ENCODE measurements at places on chromosomes 3 and 15. TPM values are rescaled to one million over a fixed set of nuclear protein-coding genes. Genes with fewer than 3 reads are reported as not detected.
A peak's percentile ranks its signal among the peaks of the same experiment; 100 is the strongest.

DNA sequence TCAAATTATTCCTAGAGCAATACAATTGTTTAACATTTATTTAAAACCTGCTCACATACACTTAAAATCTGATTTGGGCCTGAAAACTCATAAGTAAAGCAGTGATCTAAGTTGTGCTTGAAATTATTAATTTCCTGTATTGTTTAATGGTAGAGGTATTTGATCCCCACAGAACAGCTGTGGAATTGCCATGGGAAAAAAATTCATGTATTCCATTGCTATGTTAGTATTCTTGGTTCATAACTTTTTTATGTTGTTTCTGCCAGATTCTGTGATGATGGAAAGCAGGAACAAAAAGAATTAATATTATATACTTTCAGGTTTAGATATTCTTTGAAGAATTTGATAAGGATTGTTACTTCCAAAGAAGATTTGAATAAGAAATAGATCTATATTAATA lies 831.5 kb upstream of the NR2F2 start:
- DNase-seq = no peak
- H3K27ac ChIP-seq = no peak overlapping the region
- no peaks in the 10 kb centered on the region for H3K4me1 ChIP-seq
- no peaks in the 10 kb centered on the region for H3K27me3 ChIP-seq

GRCh38 chr3:122893282-122893681 lies 98.4 kb downstream of the SLC49A4 start:
- H3K4me3 ChIP-seq = no peak overlapping the region
- H3K4me1 ChIP-seq = no peaks in the 10 kb centered on the region
- no peak for DNase-seq
- H3K27ac ChIP-seq = no peak overlapping the region
- no peaks in the 10 kb centered on the region for H3K36me3 ChIP-seq
- no peaks in the 10 kb centered on the region for H3K27me3 ChIP-seq

DNA sequence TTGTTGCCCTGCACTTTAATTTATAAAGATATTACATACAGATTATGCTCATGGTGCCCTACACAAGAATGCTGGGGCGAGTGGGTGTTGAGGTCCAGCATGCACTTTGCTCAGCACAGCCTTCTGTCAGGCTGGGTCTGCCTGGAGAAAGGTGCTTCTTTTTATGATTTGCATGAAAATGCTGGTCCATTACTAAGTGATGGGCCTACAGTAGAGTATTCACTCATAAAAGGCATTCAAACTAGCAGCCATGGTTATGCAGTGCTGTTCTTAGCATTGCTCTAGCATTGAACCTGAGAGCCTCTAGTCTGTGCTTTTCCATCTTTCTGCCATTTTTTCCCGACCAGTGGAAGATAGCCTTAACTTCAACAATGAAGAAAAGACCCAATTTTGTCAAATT lies 12.3 kb downstream of the LNP1 start:
- no peaks in the 10 kb centered on the region for H3K27me3 ChIP-seq
- H3K4me3 ChIP-seq = no peak overlapping the region
- H3K4me1 ChIP-seq = no peaks in the 10 kb centered on the region
- DNase-seq = no peak
- H3K36me3 ChIP-seq = no peaks in the 10 kb centered on the region

DNA sequence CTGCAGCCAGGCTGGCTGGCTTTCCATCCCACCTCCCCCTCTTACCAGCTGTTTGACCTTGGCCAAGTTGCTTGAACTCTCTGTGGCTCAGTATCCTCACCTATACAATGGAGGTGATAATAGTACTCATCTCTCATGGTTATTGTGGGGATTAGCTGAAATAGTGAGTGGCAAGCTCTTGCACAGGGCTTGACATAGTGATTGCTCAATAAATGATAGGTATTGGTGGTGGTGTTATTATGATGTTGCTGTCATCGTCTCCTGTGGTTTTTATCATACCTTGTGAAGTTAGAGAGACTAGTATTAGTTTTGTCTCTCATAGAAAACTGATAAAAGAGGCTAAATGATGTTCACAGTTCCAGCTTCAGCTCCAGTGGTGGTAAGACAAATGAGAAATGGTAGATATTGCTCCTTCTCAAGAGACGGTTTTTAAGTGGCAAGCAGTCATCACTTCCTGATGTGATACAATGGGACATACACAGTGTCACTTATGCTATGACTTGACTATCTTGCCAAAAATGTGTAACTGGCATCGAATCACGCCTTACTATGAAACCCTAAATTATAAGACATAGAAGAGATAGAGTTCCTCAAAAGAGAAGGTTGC lies 12.1 kb upstream of the UBE2E1 start:
- no peak overlapping the region for H3K27ac ChIP-seq
- DNase-seq = no peak
- no peak overlapping the region for H3K4me3 ChIP-seq

GRCh38 chr15:85440451-85440850 lies 60.0 kb downstream of the AKAP13 start:
- H3K4me1 ChIP-seq = peaks cover 3% of the 10 kb centered on the region
- no peak for DNase-seq
- H3K36me3 ChIP-seq = no peaks in the 10 kb centered on the region
- no peak overlapping the region for H3K4me3 ChIP-seq

DNA sequence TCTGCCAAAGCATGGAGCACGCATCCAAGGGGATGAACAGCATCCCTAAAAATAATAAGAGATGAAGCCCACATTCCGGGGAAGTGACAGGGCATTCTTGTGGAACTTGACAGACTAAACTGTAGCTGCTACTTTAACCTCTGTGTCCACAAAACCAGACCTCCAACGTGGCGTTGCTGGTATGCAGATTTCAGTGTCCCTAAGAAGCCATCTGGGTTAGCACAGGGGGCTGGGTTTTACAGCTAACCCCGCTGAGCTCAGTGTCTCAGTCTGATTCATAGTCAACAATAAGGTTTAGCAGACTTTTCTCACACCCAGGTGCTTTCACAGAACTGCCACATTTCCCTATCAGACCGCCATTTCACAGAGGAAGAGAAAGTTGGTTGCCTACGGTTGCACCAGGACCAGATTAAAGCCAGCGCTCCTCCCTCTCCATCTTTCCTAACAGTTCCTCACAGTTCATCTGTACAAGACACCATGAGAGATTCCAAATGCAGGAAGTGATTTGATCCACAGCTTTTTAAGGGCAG lies 61.6 kb upstream of the CTDSPL start:
- peaks cover 3% of the 10 kb centered on the region for H3K4me1 ChIP-seq
- H3K27me3 ChIP-seq = no peaks in the 10 kb centered on the region
- no peak overlapping the region for H3K4me3 ChIP-seq
- no peak overlapping the region for H3K27ac ChIP-seq
- DNase-seq = no peak
- H3K36me3 ChIP-seq = no peaks in the 10 kb centered on the region

GRCh38 chr15:43854801-43855200 lies 28.0 kb downstream of the WDR76 start:
- H3K27ac ChIP-seq = no peak overlapping the region
- H3K36me3 ChIP-seq = no peaks in the 10 kb centered on the region
- DNase-seq = no peak
- H3K4me1 ChIP-seq = no peaks in the 10 kb centered on the region
- H3K4me3 ChIP-seq = no peak overlapping the region

DNA sequence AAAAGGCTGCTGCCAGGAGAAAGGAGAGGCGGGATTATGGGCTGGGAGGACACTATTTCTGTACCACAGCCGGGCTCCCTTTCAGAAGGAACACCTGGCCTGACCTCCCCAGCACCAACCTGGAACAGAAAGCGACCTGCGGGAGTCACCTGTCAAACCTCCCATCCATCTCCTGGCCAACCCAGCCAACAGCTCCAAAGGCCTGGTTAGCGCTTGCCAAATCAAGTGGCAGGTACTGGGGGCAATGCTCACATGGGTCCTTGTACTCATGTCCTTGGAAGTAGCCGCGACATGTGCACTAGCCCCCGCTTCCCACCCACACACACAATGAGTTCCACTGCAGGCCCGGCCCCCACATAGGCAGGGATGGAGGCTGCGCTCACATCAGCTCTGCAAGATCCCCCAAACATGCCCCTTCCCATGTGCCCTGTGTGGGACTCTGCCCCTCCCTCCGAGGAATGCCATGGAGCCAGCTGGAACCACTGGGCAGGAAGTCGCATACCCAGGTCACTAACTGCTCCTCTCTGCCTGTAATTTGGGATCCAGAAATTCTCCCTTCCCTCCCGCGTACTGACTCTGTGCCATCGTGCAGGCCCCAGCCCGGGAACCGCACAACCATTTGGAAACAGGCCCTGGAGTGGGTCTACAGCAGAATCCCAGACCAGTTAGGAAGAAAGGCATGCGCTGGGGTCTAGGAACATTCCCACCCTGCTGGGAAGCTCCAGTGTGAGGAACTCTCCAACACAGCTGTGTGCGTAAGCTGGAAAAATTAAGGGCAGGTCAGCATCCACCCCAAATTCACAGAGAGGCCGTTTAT lies 98.9 kb downstream of the LRIG1 start:
- H3K27ac ChIP-seq = peak overlapping the region; percentile 13
- H3K36me3 ChIP-seq = no peaks in the 10 kb centered on the region
- H3K27me3 ChIP-seq = no peaks in the 10 kb centered on the region
- no peak overlapping the region for H3K4me3 ChIP-seq
- no peak for DNase-seq
- peaks cover 23% of the 10 kb centered on the region for H3K4me1 ChIP-seq

DNA sequence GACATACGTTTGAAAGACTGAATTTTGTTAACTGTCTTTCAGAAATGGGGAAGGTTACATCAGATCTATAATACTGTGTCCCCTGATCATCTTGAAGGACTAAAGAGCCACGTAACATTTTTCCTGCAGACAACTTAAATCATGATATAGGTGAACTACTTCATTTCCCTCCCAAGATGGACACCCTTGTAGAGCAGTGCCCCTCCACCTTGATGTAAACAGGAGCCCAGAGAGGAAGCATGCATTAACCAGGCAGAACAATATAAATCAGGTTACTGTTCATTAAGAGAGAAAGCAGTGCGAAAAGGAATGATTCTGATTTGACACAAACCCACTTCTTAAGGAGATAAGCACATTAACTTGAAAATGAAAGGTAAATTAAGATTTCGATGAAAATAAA lies 36.1 kb downstream of the USP3 start:
- no peak overlapping the region for H3K27ac ChIP-seq
- H3K27me3 ChIP-seq = no peaks in the 10 kb centered on the region
- H3K4me1 ChIP-seq = no peaks in the 10 kb centered on the region
- DNase-seq = no peak
- no peaks in the 10 kb centered on the region for H3K36me3 ChIP-seq
- no peak overlapping the region for H3K4me3 ChIP-seq

DNA sequence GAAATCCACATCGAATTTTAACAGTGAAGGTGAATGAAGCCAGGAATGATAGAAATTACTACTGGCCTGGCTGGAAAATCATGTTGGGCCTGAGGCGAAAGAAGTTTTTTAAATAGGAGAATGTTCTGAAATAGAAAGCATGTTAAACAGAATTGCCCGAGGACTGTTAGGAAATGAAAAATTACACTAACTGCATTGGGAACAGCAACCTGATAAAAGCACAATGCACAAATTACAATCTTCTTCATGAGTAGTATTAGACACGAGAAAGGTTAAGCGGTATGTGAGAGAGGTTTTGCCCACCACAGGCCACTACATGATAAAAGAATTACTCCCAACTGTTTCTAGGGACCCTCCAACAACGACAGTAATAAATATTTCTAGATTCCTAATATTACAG lies 18.9 kb downstream of the GBE1 start:
- H3K4me1 ChIP-seq = no peaks in the 10 kb centered on the region
- no peaks in the 10 kb centered on the region for H3K27me3 ChIP-seq
- no peak overlapping the region for H3K27ac ChIP-seq

- no peak for DNase-seq
- no peak overlapping the region for H3K27ac ChIP-seq
- no peaks in the 10 kb centered on the region for H3K27me3 ChIP-seq
- H3K4me3 ChIP-seq = no peak overlapping the region
Measured at GRCh38 chr3:182533394-182533793, 259.9 kb upstream of the ATP11B start.

- H3K36me3 ChIP-seq = no peaks in the 10 kb centered on the region
- no peaks in the 10 kb centered on the region for H3K4me1 ChIP-seq
- H3K27ac ChIP-seq = no peak overlapping the region
- no peak overlapping the region for H3K4me3 ChIP-seq
- DNase-seq = no peak
Measured at GRCh38 chr3:149131589-149131988, 2.2 kb downstream of the HPS3 start.

- H3K36me3 ChIP-seq = no peaks in the 10 kb centered on the region
- H3K27ac ChIP-seq = no peak overlapping the region
- no peaks in the 10 kb centered on the region for H3K4me1 ChIP-seq
- H3K4me3 ChIP-seq = no peak overlapping the region
- no peaks in the 10 kb centered on the region for H3K27me3 ChIP-seq
Measured at GRCh38 chr3:50385754-50386153, 26.4 kb upstream of the TMEM115 start.

GRCh38 chr3:155843569-155843968 lies 10.7 kb downstream of the SLC33A1 start:
- DNase-seq = no peak
- no peak overlapping the region for H3K27ac ChIP-seq
- H3K4me1 ChIP-seq = no peaks in the 10 kb centered on the region
- no peak overlapping the region for H3K4me3 ChIP-seq

DNA sequence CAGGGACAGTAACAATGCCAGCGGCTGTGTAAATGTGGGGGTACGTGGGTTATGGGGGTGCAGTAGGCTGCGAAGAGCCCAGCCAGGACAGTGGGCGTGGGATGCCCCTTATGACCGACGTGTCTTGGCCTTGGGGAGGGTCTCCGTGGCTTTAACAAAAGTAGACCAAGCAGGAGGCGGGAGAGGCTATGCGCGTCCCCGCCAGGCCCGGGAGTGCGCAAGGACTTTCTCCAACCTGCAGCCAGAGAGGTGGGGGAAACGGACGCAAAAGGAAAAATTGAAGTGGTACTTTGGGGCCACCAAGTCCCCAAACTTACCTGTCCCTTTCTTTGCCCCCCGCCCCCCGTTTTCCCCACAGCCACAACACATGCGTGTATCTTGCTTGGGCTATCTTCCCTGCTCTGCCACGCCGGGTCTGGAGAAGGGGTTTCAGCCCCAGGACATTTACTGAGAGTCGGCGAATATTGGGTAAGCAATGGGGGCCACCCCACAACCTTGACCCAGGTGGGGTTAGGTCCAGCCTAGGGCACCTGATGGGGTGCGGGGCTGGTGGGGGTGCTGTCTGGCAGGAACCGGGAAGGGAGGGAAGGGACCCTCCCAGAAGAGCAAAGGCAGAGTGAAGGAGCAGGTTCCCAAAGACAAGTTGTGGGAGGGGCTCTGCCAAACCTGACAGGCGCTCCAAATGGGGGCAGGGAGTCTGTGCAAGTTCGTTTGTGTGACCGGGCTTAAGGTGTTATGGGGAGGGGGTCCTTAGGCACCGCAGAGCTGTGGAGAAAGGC lies 652 bp downstream of the ISLR2 start:
- H3K4me3 ChIP-seq = no peak overlapping the region
- no peaks in the 10 kb centered on the region for H3K36me3 ChIP-seq
- no peak overlapping the region for H3K27ac ChIP-seq
- peaks cover 72% of the 10 kb centered on the region for H3K27me3 ChIP-seq
- DNase-seq = no peak

The MUC13 gene
- total RNA-seq = 1.3 TPM

The PLCH1 gene
- total RNA-seq = 12.2 TPM

The VGLL3 gene
- 44.4 TPM for total RNA-seq
